Left kidney (tissue), 8 donors: ENCODE measurements at places on chromosomes 5 and 9.
A peak's percentile ranks its signal among the peaks of the same experiment; 100 is the strongest.

- no peak for DNase-seq
Observed at GRCh38 chr9:109482391-109482916, 15.7 kb downstream of the PTPN3 start.

DNA sequence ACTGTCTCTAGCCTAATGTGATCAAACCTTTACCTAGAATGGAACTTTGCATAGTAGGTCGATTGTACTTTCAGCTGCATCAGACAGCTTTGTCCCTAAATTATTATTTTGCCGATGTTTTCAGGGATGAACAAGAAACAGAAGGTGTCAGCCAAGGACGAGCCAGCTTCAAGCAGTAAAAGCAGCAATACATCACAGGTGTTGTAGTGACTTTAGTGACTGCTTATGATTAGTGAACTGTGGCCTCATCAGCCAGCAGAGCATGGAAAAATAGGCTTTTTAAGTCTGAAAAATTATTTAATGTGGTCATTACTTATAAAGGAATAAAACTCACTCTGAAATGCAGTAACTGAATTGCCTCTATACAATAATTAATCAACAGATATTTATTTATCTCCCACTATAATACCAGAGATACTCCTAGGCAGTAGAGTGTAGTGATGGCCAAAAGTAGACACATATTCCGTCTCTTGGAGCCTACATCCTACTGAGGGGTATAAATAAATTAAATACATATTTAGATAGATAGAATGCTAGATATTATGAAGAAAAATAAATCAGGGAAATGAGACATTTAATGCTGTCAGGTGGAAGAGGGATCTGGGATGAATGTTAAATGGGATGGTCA is 166.3 kb downstream of the PARP8 start:
- DNase-seq, result no peak

DNA sequence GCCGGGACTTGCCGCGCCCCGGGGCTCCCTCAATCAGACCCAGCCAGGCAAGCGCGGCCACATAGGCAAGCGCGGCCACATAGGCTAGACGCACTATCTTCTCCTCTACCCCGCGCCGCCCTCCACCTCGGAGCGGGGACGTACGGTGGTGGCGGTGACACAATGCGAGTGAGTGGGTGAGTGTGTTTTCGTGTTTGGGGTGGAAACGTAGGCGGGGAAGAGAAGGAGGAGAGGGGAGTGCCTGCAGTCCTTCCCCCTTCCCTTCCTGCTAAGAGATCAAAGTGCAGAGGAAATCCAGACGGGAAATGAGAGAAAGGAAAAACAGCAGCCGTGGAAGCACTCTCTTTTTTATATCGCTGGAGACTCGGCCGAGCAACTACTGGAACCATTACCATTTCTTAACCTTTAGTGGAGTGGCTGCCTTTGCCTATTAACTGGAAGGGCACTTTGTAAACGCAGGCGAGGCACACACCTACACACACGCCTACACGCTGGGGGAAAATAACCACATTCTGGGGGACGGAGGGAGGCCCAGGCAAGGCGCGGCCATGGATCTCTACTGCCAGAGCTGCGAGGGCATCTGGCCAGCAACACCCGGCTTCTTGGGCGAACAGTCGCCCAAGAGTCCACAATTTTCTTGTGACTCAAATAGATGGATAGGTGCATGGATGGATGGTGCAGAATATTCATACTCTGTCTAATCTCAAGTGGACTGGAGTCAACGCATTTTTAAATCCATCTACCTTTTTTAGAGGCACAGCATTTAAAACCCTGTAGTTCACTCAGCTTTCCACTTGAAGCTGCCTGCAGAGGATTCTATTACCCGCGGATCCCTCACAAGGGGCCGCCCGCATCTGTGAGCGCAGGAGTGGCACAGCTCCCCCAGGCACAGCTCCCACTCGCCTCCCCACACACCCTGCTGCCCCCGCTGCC is 2.1 kb downstream of the EDIL3 start:
- peak; percentile 37 for DNase-seq

DNA sequence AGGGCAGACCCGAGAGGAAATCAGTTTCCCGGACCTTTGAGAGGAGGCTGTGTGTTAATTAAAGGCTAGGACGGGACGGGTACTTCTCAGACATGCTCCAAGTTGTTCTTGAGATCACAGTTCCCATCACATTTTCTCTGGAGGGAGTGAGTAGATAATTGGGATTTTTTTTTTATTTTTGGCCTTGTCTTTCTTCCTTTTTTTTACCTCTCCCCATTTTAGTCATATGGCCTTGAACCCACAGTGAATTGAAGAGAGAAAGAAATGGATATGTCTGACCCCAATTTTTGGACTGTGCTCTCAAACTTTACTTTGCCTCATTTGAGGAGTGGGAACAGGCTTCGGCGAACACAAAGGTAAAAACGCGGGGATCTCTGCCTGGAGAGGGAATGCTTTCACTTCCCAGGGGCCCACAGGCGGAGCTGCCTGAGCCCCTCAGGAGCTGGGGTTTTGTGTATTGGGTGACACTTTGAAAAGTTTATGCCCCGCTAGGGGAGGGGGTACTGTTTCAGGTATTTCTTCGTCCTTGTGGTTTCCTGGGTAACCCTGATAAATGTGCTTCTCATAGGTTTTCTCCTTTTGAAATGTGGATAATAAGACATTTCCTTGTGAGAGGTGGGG is 191.8 kb downstream of the CD180 start:
- no peak for DNase-seq

GRCh38 chr5:24644761-24645160 is at the start of gene CDH10:
Gene CDH10, minus strand, starts transcription at chr5:24644978. Its CDS starts 51,488 bp downstream, at chr5:24593490.
- DNase-seq, result peak; percentile 77

DNA sequence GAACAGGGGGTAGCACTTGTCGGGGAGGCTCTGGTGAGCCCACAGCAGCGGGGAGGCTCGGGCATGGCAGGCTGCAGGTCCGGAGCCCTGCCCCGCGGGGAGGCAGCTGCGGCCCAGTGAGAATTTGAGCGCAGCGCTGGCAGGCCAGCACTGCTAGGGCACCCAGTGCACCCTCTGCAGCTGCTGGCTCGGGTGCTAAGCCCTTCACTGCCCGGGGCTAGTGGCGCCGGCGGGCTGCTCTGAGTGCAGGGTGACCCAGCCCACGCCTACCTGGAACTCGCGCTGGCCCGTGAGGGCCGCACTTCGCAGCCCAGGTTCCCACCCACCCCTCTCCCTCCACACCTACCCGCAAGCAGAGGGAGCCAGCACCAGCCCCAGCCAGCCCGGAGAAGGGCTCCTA is 151.0 kb downstream of the NXNL2 start:
- no peak for DNase-seq

- DNase-seq, result no peak
Observed at GRCh38 chr9:89374176-89374575, 55.9 kb downstream of the SECISBP2 start.

DNA sequence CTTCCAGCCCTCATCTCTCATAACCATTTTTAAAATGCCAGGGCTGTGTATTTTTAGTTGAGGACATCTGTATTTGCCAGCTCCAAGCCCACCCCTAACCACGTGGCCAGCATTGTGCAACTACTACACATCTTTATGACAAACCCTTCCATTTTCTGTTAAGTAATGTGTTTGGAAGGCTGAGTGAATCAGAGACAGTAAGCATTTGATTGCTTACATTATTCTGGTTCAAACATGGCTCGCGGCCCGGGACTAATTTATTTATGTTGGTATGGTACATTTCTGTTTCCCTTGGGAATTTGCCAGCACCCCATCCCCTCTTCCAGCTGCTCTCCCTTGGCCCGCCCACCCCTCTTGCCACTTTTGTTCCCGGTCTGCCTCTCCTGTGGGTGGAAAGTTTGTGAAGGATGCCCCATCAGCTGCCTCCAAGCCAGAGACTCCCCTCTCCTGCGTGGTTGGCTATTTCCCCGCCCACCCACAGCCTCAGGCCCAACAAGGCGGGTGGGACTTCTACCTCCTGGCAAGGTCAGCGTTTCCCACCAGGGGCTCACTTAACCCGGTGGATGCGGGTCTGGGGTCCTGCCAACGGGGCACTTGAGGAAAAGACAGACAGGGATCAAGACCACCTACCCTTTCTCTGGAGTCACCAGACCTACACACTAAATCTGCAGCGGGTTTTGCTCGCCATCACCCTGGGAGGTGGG is 162.2 kb downstream of the HSD17B3 start:
- no peak for DNase-seq

DNA sequence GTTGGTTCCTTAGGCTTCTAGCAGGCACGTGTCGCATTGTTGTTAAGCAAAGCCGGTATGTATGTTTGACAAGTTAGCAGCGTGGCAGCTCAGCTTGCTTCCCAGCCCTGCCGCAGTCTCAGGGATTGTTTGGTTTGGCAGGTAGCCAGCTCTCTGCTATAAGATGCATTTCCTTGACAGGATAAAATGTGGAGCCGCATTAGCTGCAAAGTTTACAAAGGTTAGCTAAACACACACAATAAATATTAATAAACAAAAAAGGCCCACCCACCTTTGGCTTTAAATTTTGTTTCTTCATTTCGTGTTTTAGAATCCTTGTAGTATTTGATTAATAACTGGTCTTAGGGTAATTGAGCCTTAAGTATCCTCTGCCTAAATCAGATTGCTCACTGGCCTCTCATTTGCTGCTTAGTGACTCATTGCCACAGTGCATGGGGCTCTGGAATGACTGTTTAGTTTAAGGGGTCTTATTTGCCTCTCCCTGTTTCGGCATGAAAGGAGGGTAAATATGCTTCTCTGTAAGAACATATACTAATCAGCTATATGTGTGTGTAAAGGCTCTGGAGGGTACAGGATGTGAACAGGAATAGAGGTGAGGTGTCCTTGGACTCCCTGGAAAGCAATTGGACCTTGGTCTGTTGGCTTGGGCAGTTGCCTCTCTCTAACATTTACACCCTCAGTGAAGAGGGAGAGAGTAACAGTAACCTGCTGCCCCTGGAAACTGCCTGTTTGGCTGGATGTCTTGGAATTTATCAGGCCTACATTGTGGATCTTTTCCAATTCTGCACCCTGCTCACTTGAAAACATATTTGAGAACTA is 122.0 kb downstream of the GDNF start:
- peak; percentile 90 for DNase-seq

DNA sequence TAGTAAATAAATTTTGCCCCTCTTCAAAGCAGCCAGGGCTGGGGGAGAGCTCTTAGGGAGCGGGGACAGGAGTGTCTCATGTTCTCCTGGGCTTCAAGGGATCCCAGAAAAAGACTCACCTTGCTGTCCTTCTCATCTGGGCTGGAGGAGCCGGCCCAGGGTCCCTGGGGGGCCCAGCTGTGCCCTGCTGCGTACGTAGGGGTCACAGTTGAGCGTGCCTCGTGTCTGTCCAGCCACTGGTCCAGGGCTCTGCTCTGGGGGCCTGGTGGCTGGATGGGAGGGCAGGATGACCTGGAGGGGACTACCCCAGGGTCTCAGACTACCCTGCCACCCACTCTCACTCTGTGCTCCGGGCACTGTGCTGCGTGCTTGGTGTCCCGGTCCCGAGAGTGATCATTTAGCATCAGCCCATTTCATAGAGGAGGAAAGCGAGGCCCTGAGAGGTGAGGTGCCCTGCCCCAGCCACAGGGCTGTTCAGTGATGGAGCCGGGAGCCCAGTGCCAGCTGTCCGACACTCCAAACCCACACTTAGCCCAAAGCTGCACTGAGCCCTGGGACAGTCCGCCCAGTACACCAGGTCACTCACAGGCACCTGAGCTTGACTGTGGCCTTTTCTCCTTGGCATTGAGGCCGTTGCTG is 26.2 kb upstream of the TDRD7 start:
- DNase-seq, result no peak

GRCh38 chr5:103216137-103216536 is 42.4 kb upstream of the MACIR start:
- no peak for DNase-seq

- DNase-seq, result no peak
Observed at GRCh38 chr9:131276094-131276888, at the start of gene FAM78A. Gene FAM78A, minus strand, starts transcription at chr9:131276510. Its CDS starts 331 bp downstream, at chr9:131276179.

DNA sequence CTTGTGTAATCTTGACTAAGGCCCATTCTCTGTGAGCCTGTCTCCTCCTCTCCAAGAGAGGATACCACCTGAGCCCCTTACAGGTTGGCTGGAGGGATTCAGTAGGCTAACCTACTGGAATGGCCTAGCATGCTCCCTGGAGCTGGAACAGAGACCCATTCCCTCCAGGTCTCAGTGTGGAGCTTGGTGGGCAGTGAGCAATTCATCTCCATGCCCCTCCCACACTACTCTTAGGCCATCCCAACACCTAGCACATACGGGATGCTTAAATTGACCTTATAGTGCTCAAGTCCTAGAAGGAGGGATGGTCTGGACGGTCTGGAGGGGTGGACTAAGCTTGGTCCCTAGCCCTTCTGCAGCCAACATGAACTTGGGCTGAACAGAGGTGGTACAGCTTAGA is 75.6 kb downstream of the CRB2 start:
- DNase-seq, result no peak

DNA sequence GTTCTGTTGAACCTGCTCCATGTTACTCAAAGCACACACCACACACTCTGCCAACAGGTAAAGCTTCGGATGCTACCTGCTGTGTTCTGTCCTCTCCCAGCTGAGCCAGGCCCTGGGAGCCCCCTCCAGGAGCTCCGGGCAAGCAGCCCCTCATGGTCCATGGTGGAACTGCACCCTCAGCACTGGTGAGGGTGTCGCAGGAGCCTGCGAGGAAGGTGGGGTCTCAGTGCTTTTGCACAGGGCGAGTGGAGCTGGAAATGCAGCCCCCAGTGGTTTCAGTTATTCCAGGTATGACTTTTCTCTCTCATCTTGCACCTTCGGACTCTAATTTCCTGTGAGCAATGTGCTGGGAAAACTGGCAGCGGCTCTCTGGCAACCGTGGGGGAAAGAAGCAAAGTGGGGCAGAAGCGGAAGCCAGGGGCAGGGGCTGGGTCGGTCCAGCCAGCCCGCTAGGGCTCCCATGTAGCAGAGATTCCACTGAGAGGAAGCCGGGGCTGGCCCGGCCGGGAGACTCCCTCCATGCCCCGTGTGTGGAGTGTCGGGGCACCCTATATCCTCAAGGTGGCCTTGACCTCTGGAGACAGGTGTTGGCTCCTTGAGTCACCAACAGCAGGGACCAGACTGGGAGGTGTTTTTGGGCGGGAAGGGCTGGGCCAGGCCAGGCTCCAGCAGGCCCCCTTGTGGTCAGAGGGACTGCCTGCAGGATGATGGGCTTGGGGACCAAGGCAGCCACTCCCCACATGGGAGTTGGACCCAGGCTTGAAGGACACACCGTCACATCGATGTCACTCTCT is 75.6 kb upstream of the PRSS3 start:
- no peak for DNase-seq

- no peak for DNase-seq
Observed at GRCh38 chr9:33170464-33171415, 3.6 kb upstream of the B4GALT1 start.

DNA sequence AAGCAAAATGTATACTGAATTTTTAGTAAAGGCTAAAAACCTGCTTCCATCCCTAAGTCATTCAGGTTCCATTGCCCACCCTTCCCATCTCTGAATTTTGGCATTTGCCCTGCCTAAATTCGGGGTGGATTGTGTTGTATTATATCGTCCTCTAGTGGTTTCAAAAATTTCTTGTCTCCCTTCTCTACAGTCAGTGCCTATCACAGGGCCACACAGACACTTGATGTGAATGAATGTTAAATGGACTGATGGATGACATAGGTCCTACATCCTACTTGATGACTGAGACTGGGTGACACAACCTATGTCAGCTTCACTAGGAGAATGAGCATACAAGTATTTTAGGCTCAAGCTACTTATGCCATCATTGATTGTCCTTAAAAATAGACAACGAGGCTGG is 45.6 kb upstream of the SLC30A5 start:
- DNase-seq, result peak; percentile 7

GRCh38 chr5:133942614-133943474 is 25.6 kb downstream of the C5orf15 start:
- DNase-seq, result no peak
